ENCODE measurements at places on chromosomes 2 and 18.

DNA sequence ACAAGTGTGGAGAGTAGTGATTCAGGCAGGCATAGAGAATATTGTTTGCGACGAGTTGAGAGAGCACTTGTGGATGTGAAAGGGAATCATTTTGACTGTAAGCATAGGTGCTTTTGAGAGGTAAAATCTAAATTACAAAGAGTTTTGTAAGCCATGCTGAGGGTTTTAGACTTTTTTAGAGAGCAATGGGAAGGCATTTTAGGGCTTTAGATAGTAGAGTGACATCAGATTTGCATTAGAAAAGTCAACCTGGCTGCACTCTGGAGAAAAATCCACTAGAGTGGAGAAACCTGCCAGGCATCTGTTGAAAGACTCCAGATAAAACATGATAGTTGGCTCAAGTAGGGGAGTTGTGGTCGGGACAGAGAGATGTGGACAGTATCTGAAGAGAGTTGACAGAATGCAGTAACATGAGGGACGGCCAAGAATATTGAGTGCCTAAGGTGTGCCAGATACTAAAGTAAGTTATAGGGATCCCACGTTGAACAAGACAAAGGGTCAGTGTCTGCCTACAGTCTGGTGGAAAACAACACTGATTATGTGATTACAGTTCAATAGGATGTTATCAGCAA is 91.7 kb upstream of the MYO3B start:
- no peak for DNase-seq

GRCh38 chr2:12073217-12073852 is 326.9 kb downstream of the LPIN1 start:
- DNase-seq: no peak

DNA sequence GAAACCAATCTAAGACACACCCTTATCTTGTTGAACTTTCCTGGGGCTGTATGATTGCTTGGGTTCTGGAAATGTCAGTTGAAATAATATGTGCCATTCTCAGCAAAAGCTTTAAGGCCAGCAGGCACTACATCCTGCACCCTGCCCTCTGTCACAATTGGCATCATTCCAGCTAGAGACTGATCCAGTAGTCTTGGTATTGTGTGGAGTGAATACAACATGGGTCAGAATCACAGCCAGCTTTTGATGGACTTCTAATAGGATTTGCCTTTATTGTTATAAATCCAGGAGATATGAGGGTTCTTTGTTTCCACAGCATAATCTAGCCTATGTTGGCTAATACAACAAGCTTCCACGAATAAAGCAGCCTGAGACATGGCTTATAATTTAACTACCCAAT is 617.0 kb upstream of the CDH2 start:
- DNase-seq: no peak

- no peak for DNase-seq
Observed at GRCh38 chr2:70890469-70891065, 45.1 kb upstream of the ATP6V1B1 start.

- no peak for DNase-seq
Observed at GRCh38 chr18:62938006-62938405, 222.7 kb downstream of the PHLPP1 start.

DNA sequence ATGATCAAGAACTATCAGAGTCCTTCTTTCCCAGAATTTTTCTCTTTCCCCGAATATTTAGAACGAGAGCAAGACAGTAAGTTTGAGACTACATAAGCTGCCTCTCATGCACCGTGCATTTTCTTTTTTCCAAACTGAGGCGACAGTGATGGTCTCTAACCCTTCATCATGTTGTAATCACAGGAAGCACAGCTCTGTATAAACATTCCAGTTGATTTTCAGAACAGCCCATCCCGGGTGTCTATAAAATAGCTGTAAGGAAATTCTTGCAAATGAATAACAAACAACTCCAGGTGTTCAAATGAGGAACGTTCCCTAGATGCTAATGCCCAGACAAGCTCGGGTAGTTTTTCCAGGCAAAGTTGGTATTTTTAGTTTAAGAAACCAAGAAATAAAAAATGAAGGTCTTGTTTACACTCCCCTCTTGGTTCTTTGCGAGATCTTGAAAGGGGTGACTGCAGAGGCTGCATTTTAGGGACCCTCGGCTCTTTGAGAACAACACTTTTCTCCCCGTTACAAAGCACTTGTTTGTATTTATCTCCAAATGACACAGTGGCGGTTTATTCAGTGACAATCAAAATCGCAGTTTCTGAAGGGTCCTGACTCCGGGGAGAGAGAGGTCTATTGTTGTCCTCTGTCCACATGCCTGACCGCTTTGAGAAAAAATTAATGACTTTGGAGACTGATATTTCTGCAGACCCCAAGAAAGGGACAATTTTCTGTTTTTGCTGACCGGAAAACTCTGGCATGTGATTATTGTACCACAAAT is 101.1 kb upstream of the NCK2 start:
- DNase-seq: no peak

DNA sequence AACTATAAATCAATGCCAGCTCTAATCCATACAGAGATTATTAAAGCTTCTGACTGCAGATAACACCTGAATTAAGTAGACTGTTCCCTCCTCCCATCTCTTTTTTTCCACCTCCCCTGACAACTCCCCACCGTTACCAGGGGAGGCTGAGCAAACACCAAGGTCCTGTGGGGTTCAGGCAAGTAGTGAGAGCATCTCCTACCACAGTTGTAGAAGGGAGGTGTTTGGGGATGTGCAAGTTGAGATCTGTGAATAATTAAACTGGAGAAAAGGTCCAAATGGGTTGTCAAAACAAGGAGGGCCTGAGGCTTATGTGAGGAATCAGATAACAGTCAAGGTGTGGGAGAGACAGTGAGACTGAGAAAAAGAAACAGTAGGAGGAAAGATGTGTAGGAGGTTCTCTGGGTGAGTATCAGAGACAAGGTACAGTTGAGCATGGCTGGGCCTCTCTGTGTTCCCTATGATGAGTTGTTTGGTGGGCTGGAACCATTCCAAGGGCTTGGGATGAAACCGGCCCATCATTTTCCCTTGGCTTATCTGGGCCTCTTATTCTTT is 194.6 kb downstream of the CYRIA start:
- DNase-seq: no peak

- DNase-seq: no peak
Observed at GRCh38 chr2:75595541-75596395, 35.0 kb upstream of the EVA1A start.

GRCh38 chr2:175476948-175477347 is 295.4 kb upstream of the ATP5MC3 start:
- DNase-seq: no peak

GRCh38 chr2:7707723-7708122 is 790.5 kb downstream of the RNF144A start:
- DNase-seq: no peak

- DNase-seq: no peak
Observed at GRCh38 chr2:231919341-231920035, 6.7 kb downstream of the NPPC start.

- DNase-seq: no peak
Observed at GRCh38 chr2:190418727-190419126, 10.6 kb downstream of the MFSD6 start.

DNA sequence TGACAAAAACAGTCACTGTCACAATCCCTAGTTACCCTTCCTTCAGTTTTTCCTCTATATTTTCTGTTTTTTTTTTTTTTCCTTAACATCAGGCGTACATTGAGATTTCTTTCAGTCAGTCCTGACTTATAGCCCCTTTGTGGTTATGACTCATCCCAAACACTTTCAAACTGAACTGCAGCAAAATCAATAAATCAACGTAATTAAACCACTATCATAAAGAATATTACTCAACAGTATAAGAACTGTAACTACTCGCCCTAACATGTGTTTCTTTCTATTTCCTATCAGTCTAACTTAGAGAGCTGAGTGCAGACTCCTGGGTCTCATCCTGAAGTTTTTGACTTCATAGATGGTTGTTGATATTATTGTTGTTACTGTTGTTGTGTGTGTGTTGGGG is 523.5 kb downstream of the LRRTM4 start:
- DNase-seq: no peak

DNA sequence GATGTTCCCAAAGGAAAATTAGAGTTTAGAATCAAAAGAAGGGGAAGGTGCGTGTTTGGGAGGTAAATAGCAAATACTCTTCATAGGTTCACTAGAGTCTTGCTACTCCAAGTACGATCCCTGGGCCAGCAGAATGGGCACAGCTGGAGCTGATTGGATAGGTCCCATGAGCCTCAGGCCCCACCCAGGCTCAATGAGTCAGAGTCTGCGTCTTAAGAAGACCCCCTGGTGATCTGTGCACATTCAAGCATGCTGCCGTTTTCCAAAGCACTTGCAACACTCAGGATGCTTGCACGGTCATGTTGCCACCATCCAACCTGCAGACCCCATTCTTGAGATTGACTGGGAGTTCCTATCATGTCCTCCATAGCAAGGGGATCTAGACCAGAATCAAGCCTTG is 40.5 kb downstream of the ABCG8 start:
- DNase-seq: no peak

DNA sequence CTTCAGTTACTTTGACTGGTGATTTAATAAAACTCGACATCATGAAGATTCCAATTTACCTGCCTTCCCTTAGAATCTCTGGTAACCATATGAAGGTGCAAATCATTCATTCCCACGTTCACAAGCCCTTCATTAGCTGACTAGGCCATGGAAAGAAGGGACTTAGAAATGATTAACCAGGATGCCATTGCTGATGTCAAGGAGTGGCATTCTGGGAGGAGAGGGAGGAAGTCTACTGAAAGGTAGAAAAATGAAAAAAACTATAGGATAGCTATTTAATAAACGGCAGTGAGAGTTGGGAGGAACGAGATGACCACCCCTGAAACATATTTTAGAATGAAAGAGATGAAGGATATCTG is 1.4 kb downstream of the ATIC start:
- DNase-seq: no peak

DNA sequence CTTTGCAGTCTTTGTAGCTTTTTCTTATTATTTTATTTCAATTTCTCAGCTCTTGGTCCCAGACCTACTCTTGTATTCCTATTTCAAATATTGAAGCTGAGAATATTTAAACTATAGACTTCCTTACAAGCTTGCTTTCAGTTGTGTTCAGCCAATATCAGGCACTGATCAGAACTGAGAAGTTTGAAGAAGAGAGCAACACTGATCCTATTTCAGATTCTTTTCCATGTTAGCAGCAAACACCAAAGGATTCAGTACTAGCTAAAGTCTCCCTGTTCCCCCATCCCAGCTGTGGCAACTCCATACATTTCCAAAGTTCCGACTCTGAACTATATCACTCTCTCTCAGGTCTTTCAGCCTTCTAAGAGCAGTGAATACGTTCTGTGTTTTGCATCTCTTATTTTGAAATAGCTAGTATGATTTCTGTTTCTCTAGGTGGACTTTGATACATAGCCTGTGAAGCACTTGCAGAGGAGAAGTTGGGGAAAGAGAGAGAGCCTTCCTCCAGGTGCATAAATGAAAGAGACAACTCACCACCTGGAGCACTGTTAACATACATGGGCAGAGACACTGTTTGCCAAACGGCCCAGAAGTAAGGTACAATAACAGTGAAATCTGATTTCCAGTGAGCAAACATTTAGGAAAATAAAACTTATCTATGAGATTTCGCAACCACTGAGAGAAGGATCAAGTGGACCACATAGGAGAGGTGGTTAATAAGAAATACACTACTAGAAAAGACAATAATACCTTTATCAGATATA is 135.0 kb upstream of the ZNF804A start:
- DNase-seq: no peak

DNA sequence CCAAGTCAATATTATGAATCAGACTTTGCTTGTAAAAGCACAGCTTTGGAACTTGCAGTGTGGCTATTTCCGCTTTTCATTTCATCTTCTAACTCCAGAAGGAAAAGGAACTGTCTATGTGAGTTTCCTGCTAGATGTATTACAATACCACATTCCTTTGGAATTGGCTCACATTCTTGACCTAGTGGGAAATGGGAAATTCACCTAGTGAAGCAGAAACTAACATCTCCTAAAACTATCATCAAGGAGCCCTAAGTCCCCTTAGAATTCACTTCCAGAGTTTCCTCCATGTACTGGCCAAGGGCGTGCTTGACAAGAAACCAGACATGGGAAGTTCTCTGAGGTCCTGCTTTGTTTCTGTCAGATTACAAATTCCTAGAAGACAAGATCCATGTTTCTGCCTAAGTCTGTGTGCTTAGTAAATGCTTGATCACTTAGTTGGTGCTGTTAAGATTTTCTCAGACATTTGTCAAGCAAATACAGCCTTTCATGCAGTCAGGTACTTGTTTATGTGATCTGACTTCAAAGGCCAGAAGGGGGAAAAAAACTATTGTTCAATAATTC is 275.7 kb upstream of the FN1 start:
- no peak for DNase-seq

GRCh38 chr2:213491376-213491775 is 207.1 kb downstream of the SPAG16 start:
- DNase-seq: no peak

GRCh38 chr2:104332731-104333130 is 521.2 kb upstream of the POU3F3 start:
- DNase-seq: no peak

GRCh38 chr2:34848132-34848531 is 1249.0 kb upstream of the FAM98A start:
- no peak for DNase-seq

- no peak for DNase-seq
Observed at GRCh38 chr2:197205585-197206215, 104.9 kb downstream of the ANKRD44 start.

DNA sequence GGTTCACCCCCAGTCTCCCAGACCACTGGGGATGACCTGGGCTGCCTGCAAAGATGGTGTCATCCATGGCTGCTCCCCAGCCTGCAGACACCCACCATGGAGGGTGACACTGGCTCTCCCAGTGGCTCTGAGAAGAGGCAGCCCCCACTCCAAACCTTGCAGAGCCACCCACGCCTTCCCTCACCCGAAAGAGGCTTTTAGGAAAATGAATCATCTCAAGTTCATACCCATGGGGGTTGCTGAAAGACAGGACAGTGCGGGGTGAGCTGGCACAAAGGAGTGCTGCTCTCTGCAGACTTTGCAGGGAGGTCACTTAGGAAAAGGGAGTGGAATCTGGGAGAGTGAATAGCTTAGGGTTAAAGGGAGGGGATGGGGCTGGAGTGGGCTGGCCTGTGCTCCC is 36.4 kb downstream of the MPHOSPH10 start:
- no peak for DNase-seq

- DNase-seq: no peak
Observed at GRCh38 chr18:58112174-58112573, 68.1 kb downstream of the NEDD4L start.

GRCh38 chr2:150471813-150472510 is 15.5 kb downstream of the RND3 start:
- no peak for DNase-seq

- DNase-seq: no peak
Observed at GRCh38 chr2:182144776-182145165, 159.1 kb downstream of the PPP1R1C start.
